CD4-positive, alpha-beta T cell treated with Interleukin-15 for 4 hours (primary cell): ENCODE measurements at places on chromosomes 12 and 14.

DNA sequence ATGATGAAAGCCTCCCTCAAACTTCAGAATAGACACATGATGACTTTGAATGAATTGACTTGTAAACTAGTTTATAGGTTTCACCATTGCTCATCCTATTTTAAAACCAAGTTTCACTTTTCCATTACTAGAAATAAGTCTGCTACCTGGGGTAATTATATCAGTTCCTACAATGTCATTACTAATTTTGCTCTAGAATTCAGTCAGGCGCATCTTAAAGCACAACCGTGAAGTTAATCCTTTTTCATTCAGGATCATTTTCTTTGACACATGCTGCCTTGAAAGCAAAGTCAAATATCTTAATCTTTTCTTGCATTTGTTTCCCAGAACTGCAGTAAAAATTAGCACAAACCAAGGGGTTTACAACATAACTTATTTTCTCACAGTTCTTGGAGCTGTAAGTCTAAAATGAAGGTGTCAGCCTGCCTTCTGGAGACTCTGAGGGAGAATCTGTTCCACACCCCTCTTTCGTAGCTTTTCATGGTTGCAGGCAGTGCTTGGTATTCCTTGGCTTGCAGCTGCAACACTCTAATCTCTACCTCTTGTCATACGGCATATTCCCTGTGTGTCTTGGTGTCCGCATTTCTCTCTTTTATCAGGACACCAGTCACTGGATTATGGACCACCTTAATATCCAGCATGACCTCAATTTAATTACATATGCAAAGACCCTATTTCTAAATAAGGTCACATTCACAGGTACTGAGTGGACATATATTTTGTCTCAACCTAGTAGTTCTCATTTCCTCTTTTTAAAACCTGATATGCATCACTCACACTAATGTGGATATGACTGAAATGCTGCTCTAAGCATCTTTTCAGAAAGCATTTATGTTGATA is 114.3 kb upstream of the PDZRN4 start:
- DNase-seq: no peak

GRCh38 chr12:124610021-124610612 is 42.7 kb upstream of the NCOR2 start:
- DNase-seq: no peak

GRCh38 chr14:24278424-24278823 is 7.0 kb upstream of the RABGGTA start:
- no peak for DNase-seq

GRCh38 chr12:102992297-102992696 is 34.8 kb downstream of the ASCL1 start:
- no peak for DNase-seq

DNA sequence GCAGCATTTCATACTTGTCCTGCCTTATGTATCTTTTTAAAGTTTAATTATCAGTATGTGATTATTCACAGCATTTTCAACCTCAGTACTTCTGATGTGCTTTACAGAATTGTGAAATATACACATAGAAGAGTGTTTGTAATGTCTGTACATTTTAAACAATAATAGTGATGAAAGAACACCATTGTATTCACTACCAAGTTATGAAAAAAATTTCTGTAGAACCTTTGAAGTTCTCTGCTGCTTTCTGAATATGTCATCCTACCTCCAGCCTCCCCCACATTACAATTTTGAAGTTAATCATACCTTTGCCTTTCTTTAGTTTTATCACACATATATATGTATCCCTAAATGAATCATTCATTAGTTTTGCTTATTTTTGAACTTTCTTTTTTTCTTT is 24.8 kb downstream of the FRMD6 start:
- no peak for DNase-seq

DNA sequence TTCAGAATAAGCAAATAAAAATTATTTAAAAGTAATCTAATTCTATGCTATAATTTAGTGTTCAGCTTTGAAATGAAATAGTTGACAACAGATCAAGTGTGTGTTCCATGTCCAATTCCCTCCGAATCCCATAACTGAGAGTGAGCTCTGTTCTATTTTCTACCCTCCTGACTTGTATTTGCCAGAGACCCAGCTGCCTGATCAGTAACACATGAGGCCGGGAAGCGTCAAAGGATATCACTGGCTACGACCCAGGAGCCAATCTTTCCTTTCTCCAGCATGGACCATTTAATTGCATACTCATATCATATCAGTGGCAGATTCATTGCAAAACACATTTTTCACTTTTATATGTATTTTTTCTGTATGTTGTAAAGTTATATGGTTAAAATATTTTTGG is 108.8 kb upstream of the TSPAN8 start:
- DNase-seq: no peak

- no peak for DNase-seq
Observed at GRCh38 chr12:77299001-77299400, 233.6 kb upstream of the E2F7 start.

- no peak for DNase-seq
Observed at GRCh38 chr12:103679421-103680170, 92.5 kb downstream of the STAB2 start.

- no peak for DNase-seq
Observed at GRCh38 chr12:26730481-26731350, 102.3 kb downstream of the ITPR2 start.

GRCh38 chr12:121791671-121792551 is 1.6 kb downstream of the RHOF start:
- no peak for DNase-seq

DNA sequence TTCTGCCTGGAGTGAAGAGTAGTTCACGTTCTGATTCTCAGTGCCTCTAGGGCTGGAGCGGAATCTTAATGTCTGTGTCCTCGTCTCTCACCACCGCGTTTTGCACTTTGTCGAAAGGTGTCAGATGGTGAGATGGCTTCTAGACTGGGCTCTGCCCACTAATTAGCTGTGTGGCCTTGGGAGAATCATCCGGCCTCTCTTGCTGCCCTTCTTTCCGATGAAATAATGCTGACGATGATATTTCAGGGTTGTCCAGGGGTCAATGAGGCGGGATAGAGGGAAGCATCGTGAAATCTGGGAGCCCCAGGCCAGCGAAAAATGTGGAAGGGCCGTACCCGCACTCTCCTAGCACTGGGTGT is 811 bp upstream of the GALNT16 start:
- no peak for DNase-seq

- no peak for DNase-seq
Observed at GRCh38 chr12:110536834-110537604, 34.9 kb downstream of the RAD9B start.

DNA sequence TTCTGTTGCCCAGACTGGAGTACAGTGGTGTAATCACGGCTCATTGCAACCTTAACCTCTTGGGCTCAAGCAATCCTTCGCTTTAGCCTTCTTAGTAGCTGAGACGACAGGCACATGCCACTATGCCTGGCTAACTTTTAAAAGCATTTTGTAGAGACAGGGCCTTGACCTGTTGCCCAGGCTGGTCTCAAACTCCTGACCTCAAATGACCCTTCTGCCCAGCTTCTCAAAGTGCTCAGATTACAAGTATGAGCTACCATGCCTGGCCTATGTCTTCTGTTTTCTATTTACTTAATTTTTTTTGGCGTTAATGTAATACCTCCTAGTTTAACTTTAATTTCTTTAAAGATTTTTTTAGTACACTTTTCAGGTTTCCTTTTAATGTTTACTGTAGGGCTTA is 20.6 kb upstream of the KLRF1 start:
- DNase-seq: no peak

- DNase-seq: no peak
Observed at GRCh38 chr12:130145731-130146130, 16.5 kb upstream of the FZD10 start.

- no peak for DNase-seq
Observed at GRCh38 chr12:125145196-125145595, 80.0 kb downstream of the AACS start.
